Activated CD4-positive, alpha-beta T cell treated with anti-CD3 and anti-CD28 coated beads for 36 hours (primary cell): ENCODE measurements at places on chromosomes 11 and 22.

DNA sequence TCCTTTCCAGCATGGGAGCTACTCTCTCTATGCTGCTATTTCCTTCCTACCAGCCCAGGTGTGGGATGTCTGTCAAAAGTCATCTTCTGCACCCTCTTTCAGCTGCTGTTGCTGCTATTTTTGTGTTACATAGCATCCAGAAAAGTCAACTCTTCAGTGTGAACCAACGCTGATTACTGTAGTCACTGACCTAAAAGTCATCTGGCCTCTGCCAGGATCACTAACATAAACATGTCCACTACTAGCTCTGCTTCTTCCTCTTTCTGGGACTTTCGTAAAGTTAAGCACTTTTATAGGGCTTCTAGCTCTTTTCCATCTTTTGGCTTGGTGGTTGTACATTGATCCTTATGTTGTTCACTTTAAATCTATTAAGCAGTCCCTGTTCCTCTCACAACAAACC is 90.2 kb upstream of the CARD18 start:
- DNase-seq, result no peak

GRCh38 chr11:62889484-62890437 is 9.1 kb downstream of the SLC3A2 start:
- DNase-seq, result no peak

DNA sequence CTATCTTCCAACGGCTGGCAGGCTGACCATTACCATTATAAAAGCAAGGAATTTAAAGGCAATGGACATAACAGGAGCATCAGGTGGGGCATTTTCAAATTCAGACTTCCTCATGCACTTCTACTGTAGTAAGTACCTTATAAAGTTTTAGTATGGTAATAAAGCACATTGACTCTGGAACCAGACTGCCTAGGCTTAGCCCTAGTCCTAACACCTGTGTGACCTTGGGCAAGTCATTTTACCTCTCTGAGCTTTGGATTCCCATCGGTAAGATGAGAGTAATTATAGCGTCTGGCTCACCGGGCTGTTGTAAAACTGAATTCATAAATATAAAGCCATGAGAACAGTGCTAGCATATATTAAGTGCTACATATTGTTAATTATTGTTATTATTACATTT is 69.2 kb upstream of the OLFML1 start:
- no peak for DNase-seq

GRCh38 chr22:43745411-43745770 is 66.7 kb downstream of the EFCAB6 start:
- DNase-seq, result no peak

DNA sequence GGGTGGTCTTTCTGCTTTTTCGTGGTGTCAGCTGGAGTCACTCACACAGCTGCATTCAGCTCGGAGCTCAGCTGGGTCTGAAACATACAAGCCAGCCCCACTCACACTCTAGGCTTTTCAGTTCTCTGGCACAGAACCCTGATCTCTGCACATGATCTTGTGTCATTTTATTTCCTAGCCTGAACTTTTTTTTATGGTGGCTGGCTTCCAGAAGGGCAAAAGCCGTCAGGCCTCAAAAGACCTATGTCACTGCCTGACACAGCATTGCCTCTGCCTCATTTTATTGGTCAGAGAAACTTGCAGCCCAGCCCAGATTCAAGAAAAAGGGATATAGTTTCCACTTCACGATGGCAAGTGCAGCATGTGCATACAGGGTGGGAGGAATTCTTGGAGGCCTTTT is 117.8 kb downstream of the NTM start:
- no peak for DNase-seq

DNA sequence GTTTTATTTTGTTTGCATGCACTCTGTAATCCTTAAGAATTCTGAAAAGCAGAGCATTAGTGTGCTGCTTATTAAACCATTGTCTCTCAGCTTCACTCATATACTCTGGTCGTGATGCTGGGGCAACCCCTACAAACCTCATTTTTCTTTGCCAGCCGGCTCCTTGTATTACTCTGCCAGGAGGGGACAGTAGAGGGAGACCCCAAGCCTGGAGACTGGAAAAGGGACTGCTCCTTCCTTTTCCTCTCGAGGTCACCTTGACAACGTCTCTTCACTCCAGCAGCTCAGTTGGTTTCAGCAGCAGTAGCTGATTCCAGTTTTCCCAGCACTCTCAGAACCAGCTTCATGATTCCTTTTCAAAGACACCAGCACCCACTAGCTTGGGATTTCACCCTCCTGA is 2.8 kb upstream of the JHY start:
- DNase-seq, result no peak

DNA sequence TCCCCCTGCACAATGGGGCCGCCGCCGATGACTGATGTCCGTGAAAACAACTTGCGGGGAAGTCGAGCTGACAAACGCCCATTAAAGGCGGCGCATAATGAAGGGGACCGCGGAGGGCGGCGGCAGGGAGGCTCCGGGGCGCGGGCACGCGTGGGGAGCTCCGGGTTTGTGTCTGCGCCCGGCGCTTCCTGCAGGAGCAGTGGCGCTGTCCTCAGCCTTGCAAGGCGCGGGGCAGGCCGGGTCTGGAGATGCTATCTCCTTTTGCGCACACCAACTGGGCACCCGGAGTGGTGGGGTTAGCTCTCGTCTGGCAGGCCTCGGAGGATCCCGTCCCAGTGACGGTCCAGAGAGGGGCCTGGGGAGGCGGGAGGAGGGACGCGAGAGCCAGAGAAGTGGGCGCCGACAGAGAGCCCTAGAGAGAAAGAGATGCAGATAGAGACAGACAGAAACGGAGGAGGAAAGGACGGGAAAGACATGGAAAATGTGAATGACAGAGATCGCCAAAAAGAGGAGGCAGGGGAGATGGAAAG is 390 bp upstream of the FGF3 start:
- DNase-seq, result no peak

DNA sequence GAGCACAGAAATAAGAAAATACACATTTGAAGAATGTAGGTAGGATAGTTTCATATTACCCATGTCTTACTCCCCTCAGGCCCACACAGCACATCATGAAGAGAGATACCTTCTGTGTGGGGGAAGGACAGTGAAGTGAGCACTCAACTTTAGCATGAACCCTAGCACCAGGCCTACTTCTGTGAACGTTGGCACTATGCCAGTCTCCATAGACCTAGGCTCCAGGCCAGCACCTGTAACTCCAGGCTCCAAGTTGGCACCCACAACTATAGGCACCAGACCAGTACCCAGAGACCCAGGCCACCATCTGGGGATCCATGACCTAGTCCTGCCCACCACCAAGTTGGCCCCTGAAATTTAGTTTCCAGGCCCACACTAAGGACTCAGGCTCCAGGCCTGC is 410.9 kb downstream of the INSC start:
- DNase-seq, result no peak

DNA sequence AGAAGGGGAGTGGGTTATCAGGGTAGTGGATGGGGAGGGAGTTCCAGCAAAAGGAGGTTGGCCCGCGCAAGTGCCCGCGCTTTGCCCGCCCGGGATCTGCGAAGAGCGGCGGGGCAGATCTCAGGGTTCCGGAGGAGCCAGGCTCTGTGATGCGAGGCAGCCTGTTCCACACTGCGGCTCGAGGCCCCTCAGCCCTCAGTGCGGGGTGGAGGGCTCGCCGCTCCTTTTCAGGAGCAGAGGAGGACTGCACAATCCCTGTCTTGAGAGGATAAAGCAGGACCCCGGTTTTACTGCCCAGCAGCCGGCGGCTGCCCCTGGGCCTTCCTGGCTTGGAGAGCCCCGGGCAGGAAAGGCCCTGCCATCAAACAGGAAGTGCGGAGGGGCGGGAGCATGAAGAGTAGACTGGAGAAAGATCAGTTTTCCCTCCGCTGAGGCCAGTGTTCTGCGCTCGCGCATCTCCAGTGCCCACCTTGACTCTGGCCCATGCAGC is 6.2 kb downstream of the SLC6A5 start:
- no peak for DNase-seq

- DNase-seq, result no peak
Observed at GRCh38 chr11:61716478-61717285, 35.8 kb upstream of the MYRF start.

DNA sequence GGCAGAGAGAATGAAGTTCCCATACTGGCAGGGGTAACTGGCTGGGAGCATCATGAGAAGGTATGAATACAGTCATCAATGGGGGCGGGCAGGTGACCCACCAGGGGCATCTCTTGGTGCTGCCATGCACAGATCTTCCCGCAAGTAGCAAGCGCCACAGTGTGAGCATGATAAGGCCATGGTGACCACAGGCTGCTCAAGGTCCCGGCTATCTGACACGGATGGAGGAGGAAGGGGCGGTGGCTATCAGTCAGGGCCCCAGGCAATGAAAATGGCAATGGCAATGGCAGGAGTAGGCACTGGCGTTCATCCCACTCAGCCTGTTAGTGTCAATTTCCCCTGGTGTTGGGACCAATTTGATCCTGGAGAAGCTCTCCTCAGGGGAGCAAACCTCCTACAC is 21.6 kb downstream of the ASCL2 start:
- DNase-seq, result no peak

DNA sequence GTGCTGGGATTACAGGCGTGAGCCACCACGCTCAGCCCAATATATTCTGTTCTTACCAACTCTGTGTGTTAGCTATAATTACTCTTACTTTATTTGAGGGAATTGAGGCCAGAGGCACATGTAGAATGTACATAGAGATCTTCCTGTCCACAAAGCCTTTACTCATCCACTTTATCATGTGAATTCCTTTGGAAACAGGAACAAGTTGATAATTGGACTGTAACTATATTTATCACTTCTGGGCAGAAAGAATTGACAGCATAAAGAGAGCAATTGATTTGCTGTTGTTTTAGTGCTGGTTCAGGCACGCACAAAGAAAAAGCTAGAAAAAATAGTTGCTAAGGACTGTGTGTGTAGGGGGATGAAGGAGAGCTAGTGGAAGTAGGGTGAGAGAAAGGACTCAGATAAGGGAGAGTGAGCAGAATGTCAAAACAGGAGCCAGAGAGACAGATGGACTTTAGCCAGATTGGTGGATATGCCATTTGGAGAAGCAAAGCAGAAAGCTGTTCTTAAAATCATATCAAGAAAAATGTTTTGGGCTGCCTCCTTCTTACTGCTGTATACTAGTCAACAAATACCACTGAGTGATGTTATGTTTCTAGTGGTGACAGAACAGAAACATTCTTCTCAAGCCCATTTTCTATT is 929.8 kb upstream of the CNTN5 start:
- DNase-seq, result no peak

DNA sequence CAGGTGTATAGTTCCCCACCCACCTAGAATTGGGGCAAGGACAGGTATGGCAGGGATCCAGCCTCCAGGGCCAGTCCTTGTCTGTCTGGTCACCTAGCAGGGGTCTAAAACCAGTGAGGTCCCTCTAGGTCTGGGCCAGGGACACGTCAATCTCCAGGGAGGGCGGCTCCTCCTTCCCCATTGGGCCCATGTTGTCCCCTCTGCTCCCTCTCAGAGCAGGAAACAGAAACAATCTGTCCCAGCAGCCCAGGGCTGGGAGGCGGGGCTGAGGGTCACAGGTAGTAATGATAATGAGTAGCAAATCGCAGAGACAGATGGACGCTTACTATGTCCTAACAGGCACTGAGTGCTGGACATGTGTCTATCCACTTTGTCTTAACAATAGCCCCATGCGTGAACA is 22.8 kb upstream of the SYT7 start:
- DNase-seq, result no peak

- no peak for DNase-seq
Observed at GRCh38 chr11:125980436-125980835, 34.6 kb downstream of the VSIG10L2 start.

DNA sequence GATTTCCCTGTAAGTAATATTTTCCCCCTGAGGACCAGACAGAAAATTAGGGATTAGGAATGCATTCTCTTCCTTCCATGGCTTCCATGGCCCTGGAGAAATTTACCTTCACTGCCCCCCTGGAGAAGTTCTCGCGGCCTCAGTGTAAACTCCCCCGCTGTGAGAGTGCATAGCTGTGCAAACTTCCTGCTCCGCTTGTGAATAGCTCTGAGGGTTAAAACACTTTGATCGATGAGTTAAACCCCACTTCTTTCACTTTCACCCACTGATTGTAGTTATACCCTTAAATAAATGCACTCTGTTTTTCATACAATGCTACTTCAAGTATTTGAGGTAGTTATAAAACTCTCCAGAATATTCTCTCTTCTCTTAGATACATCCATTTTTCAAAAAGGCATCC is 190.8 kb downstream of the DSCAML1 start:
- peak; percentile 35 for DNase-seq

DNA sequence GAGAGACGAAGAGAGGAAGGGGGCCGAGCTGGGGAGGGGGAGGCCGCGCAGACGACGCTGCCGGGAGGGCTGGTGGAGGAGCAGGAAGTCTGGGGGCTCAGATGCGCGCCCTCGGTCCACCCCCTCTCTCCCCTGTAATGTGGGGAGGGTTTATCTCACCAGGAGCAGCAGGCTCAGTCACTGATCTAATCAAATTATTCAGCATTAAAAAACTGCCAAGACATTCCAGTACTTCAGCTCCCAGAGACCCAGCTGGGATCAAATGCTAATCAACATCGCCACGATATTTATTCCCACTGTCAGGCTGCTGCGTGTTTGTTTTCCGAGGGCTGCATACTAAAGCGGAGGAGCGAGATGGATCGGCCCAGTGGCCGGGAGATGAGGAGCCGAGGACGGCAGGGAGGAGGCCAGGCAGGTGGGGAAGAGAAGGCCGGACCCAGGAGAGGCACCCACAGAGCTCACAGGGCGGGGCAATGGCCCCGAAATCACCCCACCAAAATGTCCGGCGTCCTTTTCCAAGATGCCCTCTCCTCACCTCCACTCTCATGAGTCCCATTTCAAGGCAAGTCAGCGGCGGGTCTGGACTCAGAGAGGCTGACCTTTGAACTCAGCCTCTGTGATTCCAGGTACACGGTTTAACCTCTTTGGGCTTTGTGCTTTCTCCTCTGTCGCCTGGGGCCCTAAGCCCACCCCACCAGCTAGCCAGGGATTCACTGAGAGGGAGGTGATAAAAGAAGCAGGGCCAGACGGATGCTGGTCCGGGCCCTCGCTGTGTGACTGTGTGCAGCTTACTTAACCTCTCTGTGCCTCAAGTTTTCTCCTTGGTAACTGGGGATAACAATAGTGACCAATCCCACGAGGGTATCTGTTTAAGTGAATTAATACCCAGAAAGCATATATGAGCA is 502.1 kb downstream of the MN1 start:
- no peak for DNase-seq

DNA sequence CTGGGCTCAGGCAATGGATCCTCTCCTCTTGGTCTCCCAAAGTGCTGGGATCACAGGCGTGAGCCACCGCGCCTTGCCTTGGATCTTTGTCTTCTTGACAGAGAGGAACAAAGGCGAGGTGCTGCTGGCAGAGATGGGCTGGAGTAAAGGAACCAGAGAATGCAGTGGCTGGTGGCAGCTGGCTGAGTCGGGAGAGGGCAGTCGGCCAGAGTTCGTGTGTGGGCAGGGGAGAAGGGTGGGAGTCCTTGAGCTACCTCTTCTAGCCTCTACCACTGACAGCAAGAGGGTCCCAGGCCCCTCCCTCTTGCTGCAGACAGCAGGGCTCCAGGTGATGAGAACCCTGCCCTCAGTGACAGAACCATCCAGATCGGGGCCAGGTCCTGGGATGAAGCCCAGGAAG is 86.2 kb upstream of the LINC01488 start:
- no peak for DNase-seq

GRCh38 chr22:24380220-24380904 is 47.0 kb upstream of the ADORA2A start:
- no peak for DNase-seq

GRCh38 chr11:73465871-73466270 is 89.7 kb downstream of the RELT start:
- DNase-seq, result no peak
